Stimulated activated CD4-positive, alpha-beta T cell treated with anti-CD3 and anti-CD28 coated beads, Interleukin-4, amount 100 ng/mL, for 48 hours (primary cell): ENCODE measurements at places on chromosomes 7 and 10.

DNA sequence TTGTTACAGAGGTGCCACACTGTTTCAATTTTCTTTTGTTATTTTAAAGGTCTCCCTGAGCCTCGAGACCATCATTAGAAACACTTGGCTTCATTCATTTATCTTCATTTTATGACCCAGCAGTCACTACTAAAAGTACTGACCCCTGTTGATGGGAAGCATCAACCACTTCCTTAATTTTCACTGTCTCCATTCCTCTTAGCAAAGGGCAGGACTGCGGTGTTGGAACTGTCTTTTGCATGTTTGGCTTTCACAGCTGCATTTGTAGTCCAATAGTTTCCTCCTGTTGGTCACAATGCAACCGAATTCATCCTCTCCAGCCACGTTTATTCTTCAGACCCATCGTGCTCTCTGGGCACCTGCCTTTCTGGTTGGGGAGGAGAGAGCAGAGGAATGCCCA lies 46.7 kb upstream of the PDZD8 start:
- no peak for DNase-seq

DNA sequence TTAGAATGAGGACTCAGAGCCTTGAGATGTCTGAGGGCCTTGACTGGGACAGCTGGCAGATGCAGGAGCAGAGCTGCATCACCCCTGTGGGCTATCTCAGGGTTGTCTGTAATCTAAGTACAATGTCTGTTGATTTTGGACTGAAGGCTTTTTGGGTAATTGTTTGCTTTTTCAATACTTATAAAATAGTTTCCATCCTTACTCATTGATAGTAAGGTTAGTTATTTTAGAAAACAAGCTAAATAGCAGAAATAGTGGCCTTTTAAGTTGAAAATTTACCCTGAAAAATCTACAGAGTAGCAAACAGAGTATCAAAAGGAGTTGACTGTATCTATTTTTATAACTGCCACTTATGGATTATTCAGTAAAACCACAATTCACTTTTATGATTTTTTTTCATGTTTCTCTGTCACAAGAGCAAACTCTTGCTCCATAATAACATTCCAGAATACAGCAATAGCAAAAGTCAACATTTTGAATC lies 179.7 kb downstream of the CFTR start:
- DNase-seq = no peak

DNA sequence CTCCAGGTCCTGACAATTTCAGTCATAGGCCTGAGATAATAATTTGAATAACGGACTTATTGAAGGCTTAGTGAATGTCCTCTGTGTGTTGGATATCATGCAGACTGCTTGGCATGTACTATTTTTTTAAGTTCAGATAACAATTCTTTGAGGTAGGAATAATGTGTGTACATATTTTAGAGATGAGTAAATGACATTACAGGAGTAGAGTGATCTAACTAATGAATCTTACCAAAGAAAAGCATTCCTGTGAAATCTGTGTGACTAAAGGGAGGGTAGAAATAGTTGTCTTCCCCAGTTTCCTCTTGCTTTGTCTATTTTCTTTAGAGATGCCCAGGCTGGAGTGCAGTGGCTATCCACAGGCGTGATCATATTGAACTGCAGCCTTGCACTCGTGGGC lies 391.8 kb upstream of the ETV1 start:
- DNase-seq = no peak

DNA sequence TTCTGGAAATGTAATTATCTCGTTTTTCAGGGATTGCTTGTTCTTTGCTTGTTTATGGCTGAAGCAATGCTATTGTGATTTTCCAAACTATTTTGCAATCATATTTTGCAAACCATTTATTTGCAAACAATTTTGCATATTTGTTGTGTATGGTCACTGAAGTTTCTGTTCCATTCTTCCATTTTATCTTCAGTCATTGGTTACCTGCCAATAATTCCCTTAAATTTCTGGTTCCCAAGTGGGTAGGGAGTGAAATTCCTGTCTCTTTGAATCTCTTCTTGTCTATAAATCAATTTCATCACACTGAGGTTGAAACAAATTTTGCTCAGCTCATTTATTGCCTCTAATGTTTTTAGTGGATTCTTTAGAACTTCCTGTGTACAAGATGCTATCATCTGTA lies 401.7 kb upstream of the VWC2 start:
- DNase-seq = no peak

- DNase-seq = no peak
Observed at GRCh38 chr7:113321201-113321600, 202.8 kb upstream of the SMIM30 start.
